Substantia nigra (tissue), 51 donors: ENCODE measurements at places on chromosomes 16 and 17.

- no peak for DNase-seq
Observed at GRCh38 chr17:61235827-61236197, 163.8 kb upstream of the TBX2 start.

DNA sequence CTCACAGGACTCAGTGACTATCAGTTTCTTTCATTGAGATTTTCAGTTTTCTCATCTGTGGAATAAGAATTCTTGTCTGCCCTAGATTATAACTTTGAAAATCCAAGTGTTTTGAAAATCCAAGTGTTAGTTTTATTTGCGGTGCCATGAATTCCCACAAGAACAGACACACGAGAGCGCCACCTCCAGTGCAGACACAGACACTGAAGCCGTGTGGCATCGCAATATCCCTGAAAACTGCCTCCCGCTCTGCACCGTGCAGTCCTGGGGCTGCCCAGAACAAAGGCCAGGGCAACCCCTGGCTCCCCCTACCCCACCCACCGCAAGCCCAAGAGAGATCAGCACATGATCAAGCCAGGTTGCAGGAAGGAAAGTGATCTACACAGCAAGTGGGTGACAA lies 229.5 kb upstream of the ASIC2 start:
- no peak for DNase-seq

- no peak for DNase-seq
Observed at GRCh38 chr17:30477774-30478115, 537 bp downstream of the GOSR1 start.

GRCh38 chr16:82660966-82661365 lies 34.2 kb downstream of the CDH13 start:
- no peak for DNase-seq

DNA sequence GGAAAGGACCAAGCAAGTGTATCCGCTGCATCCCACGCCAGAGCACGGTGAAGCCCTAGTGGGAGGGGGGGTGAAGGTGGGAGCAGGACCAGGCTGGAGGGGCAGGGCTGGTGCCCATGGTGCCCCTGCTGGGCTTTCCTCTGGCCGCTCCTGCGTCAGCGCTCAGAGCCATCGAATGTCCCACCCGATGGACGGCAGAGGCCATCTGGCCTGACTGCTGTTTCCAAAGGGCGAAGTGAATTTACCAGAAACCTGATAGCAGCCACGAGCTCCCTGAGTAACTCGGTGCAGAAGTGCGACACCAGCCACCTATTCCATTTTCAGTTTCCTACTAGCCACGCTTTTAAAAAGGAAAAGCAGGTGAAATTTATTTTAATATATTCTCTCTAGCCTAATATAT lies 203.6 kb upstream of the CIBAR2 start:
- DNase-seq = no peak
